Substantia nigra (tissue), 51 donors: ENCODE measurements at places on chromosomes 7 and 10.

DNA sequence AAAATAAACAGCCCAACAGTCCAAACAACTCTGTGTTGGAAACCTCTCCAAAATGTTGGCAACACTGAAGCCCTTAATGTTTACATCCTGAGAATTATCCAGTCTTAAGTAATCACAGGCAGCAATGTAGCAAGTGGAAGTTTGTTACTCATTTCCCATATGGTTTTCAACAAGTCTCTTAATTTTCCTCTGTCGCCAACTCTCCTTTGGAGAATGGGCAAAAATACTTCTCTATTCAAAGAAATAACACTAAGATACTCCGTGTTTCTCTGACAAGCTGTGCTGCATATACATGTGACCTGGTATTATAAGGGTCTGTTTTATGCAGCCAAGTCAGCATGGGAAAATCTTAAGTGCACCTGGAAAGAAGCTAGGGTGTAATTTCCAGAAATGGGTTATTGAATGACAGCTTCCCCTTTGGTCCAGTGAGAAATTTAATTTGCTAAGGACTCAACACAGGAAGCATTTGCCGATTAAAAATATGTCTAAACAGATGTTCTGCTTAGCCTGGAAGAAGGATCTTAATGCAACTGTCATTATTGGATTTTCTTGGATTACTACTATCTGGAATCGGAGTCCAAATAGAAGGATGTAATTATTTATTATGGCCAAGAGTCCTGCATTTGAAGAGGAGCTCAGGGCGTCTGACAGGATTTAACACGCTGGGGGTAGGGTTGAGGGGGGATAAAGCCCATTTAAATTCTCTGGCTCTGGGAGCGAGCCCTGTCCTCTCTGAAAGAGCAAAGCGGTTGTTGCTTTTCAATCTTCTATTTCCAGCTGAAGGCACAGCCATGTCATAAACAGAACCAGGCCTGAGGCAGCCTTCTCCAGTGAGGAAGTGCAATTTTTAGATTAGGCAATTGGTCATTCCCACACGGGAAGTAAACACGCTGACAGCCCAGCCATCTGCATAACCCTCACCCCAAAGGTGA is 73.1 kb downstream of the TLL2 start:
- DNase-seq = no peak

DNA sequence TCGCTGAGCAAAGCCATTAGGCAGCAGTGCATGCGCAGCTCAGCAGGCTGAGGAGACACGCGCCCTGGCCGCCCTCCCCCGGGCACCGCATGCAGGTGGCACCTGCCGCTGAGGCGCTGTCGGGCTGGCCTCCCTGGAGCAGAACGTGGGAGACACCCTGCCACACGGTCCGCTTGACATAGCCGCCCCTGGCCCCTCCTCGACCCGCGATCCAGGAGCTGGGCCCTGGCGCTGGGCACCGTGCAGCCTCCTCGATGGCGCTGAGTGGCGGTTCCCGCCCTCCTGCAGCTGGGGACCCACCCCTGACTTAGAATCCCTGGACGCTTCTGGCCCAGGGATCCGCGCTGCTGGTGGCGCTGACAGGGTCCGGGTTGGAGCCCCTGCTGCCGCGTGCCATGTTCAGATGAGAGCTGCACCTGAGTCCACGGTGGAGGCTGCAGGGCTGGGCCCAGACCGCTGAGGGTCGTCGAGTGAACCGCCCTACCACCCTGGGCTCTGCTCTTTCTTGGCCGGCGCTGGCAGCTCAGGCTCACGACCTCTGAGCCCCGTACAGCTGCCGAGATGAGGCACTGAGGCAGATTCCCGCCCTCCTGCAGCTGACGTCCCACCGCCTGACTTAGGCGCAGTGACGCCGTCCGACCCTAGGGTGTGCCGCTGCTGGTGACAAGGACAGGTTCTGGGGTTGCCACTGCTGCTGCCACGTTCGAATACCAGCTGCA is 116.8 kb downstream of the OR13A1 start:
- DNase-seq = no peak

- no peak for DNase-seq
Measured at GRCh38 chr7:131737746-131738465, 181.5 kb upstream of the PODXL start.

DNA sequence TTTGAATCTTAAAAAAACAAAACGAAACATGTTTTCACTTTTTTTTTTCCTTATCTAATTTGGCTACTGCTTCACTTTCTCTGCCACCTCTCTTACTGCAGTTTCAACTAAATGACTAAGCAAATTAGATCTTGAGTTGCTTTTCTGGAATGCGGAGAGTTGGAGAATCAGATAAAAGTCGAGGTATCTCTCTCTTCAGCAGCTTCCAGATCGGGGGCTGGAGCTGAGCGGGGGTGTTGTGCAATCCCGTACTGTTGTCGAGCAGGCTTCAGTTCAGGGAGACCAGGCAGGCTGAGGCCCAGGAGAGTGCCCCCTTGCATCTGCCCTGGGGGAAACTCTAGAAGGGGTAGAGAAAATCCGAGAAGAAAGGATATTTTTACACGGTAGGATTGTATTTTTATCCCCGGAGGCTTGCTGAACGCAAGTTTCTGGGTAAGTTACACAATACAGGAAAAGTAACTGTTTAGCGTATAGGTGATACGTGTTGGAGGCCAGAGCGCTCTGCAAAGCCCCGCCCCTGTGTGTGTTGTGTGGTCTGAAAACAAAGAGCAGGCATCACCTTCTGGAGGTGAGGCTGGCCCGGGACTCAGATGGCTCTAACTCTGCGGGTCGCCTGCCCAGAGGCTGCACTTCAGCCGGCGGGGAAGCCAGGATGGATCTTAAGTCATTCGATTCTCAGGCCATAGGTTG is 116.6 kb downstream of the KLF6 start:
- DNase-seq = no peak

- DNase-seq = no peak
Measured at GRCh38 chr10:128125416-128125943, 743 bp downstream of the MKI67 start.

- DNase-seq = no peak
Measured at GRCh38 chr7:117912421-117912820, 39.2 kb upstream of the CTTNBP2 start.

- no peak for DNase-seq
Measured at GRCh38 chr7:28088901-28089714, 91.5 kb downstream of the JAZF1 start.

- DNase-seq = no peak
Measured at GRCh38 chr10:84335516-84335915, 7.1 kb downstream of the CCSER2 start.

DNA sequence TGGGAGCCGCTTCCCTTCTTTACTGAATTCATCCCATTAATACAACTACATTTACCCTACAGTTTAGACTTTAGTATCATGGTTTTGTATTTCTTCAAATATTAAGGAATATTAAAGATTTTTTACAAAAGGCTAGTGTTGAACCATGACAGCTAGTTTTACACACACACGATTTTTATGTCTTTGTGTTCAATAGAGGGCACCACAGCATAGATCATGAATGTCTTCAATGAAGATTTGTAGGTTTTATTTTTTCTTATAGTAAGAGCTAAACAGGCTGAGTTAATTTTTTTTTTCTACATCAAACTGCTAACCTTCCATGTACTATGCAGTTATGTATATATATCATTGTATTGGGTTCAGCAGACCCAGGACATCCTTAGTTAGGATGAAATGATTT is 76.9 kb downstream of the SNX10 start:
- DNase-seq = no peak

DNA sequence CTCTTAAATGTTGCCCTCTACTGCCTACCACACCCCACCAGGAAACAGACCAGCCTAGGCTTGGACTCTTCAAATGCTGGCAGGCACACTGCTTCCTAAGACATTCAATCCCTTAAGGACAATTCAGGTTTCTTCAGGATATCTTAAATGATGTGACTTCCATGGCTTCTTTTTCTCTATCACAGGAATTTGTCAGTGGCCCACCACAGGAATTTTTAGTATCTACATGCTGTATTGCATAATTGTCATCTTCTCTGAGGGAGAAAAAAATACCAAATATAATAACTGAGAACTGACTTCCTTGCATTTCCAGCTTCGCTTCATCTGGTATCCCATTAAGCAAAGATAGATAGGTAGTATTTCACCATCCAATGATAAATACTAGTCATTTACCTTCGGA is 129.3 kb downstream of the WNT2 start:
- no peak for DNase-seq

DNA sequence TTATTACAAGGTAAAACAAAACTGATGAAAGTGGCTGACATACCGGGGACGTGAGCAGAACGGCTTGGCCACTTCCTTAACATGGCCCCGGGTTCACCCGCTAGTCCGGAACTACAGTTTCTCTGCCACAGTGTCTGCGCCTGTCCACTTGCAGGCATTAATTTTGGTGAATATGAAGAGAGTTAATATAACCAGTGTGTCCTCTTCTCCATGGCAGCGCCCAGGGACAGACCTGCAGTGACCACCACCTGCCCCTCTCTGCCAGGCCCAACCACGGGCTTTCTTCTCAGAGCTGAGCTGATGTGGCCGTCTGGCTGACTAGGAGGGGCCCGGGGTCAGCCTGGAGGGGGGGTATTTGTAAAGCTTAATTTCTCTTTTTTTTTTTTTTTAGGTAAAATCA is 1.1 kb upstream of the NDUFB2 start:
- DNase-seq = no peak

GRCh38 chr7:130114776-130115175 is 44.4 kb downstream of the KLHDC10 start:
- no peak for DNase-seq

GRCh38 chr10:104342941-104343411 is 4.7 kb upstream of the ITPRIP start:
- DNase-seq = no peak

DNA sequence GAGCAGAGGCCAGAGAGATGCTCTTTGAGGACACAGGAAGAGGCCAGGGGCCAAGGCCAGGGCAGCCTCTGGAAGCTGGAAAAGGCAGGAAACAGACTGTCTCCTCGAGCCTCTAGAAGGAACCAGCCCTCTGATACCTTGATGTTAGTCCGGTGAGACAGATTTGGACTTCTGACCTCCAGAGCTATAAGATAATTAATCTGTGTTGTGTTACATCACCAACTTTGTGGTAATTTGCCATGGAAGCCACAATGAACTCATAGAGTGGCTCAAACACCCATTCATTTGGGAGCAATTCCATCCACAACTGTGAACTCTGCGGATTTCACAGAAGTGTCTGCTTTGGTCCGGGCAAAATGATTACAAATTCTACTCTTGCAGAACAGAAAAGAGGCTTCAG is 48.7 kb downstream of the OAT start:
- no peak for DNase-seq

GRCh38 chr7:131152766-131153165 is 174.9 kb upstream of the MKLN1 start:
- no peak for DNase-seq

GRCh38 chr7:94252971-94253370 is 141.7 kb upstream of the COL1A2 start:
- no peak for DNase-seq

DNA sequence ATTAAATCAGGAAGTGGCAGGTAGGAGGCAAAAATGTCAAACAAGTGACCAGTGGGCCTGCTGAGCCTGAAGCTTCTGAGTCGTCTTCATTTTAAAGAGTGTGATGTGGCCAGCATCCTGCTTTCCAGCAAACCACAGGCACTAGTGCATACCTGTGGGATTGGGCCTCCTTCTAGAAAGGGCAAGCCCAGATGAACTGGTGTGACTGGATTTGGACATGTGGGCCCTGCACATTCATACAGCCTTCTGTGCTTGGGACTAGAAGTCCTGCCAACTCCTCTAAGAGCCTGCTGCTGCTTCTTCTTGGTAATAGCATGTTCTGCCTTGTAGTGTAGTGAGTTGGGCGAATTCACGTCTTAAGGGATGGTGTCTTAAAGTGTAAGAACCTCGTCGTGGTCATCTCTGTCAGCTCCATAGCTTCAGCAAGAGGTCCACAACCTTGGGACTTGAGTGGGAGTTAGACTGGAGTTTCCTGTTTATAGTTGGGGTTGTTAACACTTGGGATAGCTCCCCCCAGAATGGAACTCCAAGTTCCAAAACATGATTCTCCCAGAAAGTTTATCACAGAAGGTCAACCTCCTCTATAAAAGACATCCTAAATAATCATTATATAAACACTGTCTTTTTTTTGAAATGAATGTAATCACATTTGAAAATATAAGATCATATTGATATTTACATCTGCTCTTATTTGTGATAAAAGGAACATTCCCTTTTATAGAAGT is 11.2 kb downstream of the BMPER start:
- DNase-seq = no peak

DNA sequence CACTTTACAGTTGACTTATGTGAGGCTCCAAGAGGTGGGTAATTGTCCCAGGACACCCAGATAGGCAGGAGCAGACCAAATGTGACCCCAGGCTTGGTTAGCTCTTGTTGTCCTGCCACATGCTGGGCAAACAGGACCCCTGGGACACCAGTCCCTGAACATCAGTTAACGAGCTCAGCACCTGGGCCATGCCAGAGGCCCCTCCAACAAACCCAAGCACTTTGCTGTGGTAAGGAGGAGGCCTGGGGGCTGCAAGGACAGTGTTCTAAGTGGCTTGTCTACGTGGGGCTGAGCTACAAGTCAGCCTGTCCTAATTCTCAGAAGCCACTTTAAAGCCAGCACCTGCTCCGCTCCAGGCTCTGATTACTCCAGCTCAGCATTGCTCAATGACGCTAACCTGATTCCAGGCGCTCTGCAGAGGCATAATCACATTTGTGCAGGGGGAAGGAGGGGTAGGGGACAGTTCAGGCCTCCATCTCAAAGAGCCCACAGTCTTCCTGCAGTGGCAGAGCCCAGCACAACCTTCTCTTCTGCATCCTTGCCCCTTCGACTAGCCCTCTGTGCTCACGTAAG is 57.2 kb downstream of the DDC start:
- no peak for DNase-seq

- no peak for DNase-seq
Measured at GRCh38 chr10:15624401-15625196, 95.1 kb downstream of the ITGA8 start.

GRCh38 chr7:20438694-20439376 is 108.1 kb downstream of the ITGB8 start:
- no peak for DNase-seq

GRCh38 chr10:100004805-100005510 is 4.8 kb downstream of the DNMBP start:
- no peak for DNase-seq

- DNase-seq = no peak
Measured at GRCh38 chr7:82805527-82805960, 357.1 kb downstream of the PCLO start.

GRCh38 chr7:8189625-8190024 is 72.3 kb downstream of the ICA1 start:
- no peak for DNase-seq

DNA sequence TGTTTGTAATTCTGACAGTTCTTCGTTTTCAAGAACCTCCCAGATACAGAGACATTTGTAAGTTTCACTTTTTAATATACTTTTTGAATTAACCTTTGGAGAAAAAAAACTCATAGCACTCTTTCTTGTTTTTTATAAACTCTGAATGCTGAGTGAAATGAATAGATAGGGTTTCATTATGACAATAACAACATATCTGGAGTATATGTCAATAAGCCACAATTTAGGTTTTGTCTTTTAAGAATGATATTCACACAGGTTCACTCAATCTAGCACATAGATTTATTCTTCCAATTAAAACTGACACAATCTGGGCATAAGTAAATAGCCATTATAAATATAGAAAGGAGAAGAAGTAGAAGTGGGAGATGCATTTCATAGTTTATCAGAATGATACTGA is 21.7 kb downstream of the ABCA13 start:
- DNase-seq = no peak
